ENCODE measurements at places on chromosomes 7 and 10.
A peak's percentile ranks its signal among the peaks of the same experiment; 100 is the strongest.

- no peak for DNase-seq
Observed at GRCh38 chr7:91843831-91844230, 36.7 kb downstream of the MTERF1 start.

DNA sequence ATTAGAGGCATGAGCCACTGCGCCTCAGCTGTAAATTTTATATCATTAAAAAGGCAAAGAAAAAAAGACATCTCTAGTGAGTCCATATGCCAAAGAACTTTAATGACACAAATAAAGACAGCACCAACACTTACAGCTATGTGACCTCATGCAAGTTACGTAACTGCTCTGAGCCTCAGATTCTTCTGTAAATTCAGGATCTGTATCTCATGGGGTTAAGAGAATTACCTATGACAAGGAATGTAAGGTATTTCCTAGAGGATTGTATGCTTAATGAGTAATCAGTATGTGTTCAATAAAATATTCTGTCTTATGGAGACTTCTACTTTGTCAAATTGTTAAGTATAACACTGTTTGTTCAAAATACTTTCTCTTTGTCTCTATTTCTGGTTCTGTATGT is 274.0 kb upstream of the GLI3 start:
- DNase-seq, result no peak

DNA sequence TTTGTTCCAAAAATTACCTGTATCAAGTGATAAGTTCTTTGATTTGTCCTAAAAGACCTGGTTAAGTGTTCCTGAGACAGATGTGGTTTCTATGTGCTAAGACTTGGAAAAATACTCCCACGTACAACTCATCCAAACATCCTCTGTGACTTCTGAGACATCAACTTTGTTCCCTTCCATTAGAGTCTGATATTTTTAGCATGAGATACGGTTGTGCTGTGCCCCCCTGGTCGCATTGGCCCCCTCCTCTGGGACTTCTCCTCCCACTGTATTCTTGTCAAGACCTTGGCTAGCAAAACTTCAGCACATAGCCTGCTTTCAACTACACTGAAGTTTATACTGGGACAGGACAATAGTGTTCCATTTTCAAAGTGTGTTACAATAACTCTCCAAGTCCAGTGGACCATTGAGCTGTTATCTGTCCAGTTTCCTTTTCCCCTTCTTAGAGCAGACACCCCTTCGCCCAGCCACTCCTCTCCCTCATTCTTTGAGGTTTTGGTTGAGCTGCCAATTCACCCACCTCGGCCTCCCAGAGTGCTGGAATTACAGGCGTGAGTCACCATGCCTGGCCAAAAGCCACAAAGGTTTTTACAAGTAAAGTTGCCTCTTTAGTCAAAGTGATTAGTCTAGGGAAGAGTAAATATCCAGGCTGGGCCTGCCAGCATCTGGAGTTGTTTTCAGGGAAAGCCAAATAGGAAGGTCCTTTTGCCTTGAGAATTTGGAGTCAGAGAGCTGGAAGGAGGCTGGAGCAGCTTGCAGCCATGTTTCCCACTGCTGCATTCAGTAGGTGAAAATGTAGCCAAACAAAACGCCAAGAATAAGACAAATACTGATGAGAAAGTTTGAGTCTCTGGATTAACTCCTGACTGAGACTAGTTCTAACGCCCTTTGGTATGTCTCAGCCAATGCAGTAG is 17.8 kb upstream of the PDLIM1 start:
- no peak for DNase-seq

DNA sequence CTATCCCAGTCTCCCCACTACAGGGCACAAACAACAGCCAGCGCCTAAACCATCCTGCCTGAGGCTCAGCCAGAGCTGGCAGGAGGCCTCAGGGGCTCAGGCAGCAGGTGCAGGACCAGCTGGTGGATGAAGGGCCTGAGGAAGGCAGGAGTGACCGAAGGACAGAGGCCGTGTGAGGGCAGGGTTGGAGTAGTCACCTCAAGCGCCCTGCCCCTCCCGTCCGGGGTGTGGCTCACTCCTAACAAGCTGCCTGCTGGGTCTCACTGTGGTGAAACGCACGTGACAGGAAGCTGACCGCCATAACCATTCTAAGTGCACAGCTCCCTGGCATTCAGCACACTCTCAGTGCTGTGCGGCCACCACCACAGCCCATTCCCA is 281.1 kb downstream of the ELFN1 start:
- no peak for DNase-seq

- DNase-seq, result no peak
Observed at GRCh38 chr10:29524294-29524693, 110.5 kb downstream of the SVIL start.

DNA sequence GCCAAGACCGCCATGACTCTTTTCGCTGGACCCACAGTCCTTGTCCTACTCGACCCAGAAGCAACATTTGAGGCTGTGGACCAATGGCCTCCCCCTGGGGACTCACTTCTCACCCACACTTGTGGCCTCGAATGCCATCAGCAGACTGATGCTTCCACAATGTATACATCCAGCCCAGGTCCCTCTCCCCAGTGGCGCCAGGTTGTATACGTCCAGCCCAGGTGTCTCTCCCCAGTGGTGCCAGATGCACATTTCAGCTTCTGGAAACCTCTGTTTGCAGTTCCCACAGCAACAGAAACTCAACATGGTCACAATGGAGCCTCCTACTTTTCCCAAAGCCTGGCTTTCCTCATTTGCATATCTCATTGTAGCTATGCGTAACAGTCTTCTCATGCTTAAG is 210.5 kb upstream of the RNF32 start:
- no peak for DNase-seq

DNA sequence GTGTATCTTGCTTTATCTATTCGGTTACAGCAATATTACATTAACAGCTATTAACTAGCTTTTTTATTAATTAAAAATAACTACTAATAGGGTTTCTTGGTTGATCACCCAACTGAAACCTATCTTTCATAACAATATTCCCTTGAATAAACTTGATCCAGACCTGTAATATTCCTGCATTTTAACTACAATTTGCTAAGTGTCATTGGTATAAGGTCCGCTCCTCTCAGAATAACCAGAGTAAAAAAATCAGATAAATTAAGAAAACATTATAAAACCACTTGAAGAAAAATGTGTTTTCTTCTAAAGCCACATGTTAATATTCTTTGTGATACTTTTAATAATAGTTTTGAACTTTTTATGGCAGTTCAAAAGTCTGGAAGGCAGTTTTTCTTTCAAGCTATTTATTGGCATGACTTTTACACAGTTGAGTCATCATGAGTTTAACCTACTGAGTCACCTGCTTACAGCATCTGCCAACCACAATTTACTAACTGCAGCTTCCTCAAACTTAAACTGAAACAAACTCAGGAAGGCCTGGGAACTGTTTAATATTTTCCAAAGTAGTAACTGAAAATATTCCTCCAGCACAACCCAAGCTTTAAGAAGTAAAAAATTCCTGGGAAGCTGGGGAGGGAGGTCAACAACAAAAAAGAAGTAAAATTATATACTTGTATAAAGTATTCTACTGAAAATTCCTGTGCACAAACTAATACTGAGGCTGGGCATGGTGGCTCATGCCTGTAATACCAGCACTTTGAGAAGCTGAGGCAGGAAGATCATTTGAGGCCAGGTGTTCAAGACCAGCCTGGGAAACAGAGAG is 103.2 kb downstream of the NRBF2 start:
- no peak for DNase-seq

DNA sequence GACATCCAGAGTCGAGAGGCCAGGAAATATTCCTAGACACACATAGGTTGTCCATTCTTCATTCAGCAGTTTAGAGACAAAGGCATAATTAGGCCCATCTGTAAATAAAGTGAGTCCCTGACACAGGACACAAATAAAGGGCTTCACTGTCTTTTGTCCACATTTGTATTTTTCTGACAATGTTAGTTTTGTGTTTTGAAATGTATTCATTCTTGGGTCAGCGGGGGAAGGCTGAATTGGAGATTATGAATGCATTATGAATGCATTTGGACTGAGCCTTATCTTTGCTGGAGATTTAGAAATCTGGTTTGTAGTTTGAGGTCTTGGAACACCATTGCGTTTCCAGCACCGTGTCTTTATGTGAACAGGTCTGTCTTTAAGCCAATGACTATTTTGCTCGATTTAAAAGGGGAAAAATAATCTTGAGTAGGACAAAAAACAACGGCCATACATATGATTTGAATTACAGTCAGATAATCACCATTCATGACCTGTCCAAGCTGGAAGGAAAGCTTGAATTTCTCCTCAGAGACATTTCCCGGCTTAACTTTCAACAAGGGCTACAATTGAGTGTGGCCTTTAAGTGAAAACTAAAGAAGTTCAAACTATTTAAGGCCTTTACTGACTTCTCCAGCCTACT is 334.8 kb downstream of the WDR11 start:
- no peak for DNase-seq

GRCh38 chr7:42176724-42177101 is 60.3 kb downstream of the GLI3 start:
- no peak for DNase-seq

DNA sequence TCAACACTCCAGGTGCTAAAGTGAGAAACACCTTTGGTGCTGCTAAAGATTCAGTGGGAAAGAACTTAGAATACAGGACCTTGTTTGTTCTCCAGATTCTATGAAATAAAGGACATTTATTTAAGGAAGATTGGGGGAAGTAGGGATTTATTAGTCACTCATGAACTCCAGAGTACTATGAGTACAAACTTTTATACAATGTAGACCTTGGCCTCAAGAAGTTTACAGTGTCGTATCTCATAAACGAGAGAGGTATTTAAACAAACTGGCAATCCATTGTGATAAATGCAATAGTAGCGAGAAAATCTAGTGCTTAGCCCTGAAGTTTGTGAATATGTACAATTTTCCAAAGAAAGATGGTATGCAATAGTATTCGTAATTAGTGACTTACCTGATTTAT is 59.1 kb downstream of the TES start:
- no peak for DNase-seq

- no peak for DNase-seq
Observed at GRCh38 chr7:122298618-122299017, 5.9 kb downstream of the FEZF1 start.

- no peak for DNase-seq
Observed at GRCh38 chr7:68425377-68425776, 1172.9 kb upstream of the AUTS2 start.

DNA sequence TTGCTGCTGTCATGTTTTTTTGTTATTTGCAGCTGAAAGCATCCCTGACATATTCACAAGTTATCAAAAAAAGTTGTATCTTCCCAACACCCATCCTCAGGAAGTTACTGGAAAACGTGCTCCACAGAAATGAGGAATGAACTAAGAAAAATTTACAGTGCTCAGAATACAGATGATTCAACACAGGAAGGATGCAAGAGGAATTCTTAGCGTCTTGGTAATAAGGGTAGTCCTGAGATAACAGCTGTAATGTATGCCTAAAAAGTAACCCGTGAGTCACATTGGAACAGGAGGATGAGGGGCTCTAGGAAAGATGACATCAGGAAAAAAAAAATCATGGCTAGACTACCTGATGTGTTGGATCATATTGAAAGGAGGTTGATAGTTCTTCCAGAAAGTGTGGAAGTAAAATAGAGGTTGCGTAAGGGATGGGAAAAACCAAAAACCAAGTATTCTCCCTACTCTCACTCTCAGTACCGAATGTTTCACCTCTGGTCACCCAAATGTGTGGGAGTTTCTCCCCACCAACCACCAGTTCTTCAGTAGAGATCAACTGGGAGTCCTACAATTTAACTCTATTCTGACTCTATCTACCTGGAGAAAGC is 3.9 kb downstream of the ADAM12 start:
- DNase-seq, result no peak

- DNase-seq, result no peak
Observed at GRCh38 chr10:58070956-58071355, 196.7 kb downstream of the IPMK start.

DNA sequence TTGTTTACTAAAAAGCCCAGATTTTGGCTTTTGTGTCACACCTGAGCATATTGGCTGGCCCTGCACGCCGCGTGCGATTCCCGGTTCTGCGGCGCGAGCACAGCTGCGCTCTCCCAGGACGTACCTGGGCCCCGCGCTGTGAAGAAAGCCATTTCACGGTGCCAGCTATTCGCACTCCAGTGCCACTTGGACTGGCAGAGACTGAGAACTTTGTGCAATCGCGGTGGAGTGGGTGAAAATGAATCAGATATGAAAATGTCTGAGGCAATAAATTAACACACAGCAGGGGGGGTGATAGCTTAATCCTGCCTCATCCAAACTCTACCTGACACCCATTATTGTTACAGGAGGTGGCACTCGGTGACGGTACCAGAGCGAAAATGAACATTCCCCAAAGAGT is 330.1 kb upstream of the MGMT start:
- no peak for DNase-seq

DNA sequence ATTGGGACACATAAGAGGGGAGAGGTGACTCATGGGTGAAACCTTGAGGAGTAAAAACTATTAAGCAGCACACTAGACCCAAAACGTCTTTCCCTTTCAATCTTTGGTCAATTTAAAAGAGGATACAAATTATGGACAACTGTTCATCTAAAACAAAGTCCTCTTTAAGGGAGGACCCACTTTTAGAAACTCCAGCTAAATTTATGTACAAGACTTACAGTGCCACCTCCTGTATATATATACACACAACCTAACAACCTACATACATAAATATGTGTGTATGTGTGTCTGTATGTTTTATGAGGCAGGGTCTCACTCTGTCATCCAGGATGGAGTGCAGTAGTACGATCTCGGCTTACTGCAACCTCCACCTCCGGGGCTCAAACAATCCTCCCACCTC is 18.1 kb upstream of the ZC3HAV1 start:
- no peak for DNase-seq

GRCh38 chr7:139641337-139641992 is 118.0 kb downstream of the CLEC2L start:
- DNase-seq, result no peak

DNA sequence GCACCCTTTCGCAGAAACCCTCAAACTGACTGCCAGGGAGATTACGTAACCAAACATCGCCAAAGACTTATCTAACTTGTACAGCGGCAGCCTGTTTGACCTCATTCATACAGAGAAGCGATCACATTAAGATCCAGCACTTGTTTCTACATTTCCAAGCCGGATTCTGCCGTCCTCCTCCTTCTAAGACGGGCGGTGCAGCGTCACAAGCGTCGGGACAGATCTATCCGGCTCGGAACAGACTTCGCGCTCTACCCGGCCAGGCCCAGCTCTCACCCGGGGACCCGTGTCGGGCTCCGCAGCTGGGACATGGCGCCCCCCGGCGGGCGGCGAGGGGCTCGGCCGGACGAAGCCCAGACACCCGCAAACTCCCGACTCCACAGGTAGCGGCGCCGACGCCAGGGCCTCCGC is 373 bp downstream of the H2AZ2 start:
- peak; percentile 75 for DNase-seq

- no peak for DNase-seq
Observed at GRCh38 chr10:79299397-79300241, 47.6 kb upstream of the PPIF start.

GRCh38 chr10:91434041-91434440 is 23.9 kb downstream of the HECTD2 start:
- DNase-seq, result no peak

DNA sequence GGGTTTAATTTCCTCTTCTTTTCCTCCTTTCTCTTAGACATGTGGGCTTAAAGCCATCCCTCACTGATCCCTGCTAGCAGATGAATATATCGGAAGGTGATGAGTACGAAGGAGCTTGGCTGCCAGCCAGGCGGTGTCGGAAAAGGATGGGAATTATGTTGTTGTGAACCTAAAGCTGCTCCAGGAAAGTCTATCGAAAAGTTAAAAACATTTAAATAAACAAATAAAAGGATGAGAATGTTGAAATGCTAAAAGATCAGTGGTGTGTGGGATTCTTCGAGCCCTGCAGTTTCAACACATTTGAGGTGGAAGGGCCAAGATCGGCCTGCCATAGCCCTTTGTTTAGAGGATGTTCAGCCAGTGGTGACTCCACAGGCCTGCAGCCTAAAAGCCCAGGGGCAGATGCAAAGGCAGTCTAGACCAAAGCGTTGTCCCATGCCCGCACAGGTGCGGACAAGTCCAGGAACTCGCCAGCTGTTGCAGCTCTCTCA is 107.9 kb downstream of the JCAD start:
- no peak for DNase-seq
